Kidney glomerular epithelial cell (primary cell): ENCODE measurements at places on chromosomes 7 and 10.
A peak's percentile ranks its signal among the peaks of the same experiment; 100 is the strongest.

GRCh38 chr7:100472121-100472851 lies 6.7 kb downstream of the TSC22D4 start:
- no peak for DNase-seq

GRCh38 chr10:13939391-13939790 lies 352.6 kb downstream of the PRPF18 start:
- DNase-seq = no peak

GRCh38 chr10:33352175-33352574 lies 17.7 kb upstream of the NRP1 start:
- DNase-seq = no peak

DNA sequence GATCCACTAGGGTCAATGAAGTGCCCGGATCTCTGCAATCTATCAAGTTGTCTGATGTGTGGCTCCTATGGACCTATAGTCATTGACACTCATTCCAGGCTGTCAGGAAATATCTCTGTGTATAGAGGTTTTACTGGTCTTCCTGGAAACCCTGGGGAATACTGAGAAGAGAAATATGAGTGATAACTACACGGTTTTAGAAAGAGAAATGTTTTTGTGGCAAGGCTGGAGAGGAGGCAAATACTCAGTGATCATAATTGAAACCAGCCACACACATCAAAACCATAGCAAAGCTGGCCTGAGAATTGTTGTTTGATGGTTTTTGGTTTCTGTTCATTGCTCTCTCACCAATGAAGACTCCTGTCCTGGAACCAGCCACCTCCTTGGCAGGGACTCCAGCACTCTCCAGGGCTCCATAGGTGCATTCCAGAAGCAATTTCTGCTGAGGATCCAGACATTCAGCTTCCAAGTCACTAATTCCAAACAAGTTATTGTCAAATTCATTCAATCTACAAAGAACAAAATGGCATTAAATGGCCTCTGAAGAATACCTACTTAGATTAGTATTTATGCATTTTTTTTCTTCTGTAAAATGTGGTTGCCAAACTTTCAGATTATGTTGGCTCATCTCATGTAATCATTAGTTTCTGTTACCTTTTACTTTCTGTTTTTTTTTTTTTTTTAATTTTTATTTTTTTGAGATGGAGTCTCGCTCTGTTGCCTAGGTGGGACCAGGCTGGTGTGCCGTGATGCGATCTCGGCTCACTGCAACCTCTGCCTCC lies 108.6 kb upstream of the ABI1 start:
- no peak for DNase-seq

DNA sequence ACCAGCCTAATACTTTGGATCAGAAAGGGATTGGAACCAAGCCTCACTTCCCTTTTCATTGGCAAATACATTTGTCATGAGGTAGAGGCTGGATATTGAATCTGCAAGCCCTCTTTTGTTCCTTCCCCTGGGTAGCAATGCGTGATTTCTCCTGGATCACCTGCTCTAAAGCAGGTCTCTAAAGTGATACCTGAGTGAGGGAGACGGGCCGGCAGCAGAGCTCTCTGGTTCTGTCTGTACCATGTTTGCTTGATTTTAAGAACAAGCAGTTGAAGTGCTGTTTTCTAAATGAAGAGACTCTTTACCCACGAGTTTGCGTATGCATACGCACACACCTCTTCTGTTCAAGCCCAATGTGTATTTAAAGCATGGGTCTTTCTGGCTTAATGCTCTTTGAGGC lies 41.1 kb downstream of the GARS1 start:
- no peak for DNase-seq

DNA sequence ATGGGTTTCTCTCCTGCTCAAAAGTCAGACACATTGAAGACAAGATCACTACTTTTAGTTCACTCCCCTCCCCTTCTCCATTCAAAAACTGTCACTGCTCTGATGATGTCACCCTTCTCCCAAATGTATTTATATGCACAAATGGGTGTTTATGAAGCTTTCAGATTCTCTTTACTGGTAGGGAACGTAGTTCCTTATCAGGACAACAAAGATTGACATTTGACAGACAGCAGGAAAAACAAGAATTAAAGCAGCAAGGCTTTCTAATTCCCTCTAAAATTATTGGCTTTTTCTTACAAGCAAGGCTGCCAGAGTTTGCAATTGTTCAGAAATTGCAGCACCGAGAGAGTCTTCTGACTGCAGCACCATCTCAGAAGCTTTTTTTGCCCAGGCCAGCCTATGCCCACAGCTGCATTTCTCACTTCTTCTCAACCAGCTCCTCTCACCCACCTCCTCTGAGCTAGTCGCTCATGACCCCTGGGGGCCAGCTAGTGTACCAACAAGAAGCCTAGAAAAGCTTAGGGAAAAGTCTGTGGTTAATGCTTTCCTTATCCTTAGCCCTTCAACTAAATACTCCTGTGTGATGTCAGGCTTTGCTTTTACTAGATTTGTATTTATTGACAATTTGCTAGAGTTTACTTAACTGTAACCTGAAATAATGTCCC lies 265.1 kb downstream of the HTR7 start:
- peak; percentile 62 for DNase-seq

- peak; percentile 80 for DNase-seq
These were observed 11.5 kb downstream of the VIM start for GRCh38 chr10:17239345-17240085.

DNA sequence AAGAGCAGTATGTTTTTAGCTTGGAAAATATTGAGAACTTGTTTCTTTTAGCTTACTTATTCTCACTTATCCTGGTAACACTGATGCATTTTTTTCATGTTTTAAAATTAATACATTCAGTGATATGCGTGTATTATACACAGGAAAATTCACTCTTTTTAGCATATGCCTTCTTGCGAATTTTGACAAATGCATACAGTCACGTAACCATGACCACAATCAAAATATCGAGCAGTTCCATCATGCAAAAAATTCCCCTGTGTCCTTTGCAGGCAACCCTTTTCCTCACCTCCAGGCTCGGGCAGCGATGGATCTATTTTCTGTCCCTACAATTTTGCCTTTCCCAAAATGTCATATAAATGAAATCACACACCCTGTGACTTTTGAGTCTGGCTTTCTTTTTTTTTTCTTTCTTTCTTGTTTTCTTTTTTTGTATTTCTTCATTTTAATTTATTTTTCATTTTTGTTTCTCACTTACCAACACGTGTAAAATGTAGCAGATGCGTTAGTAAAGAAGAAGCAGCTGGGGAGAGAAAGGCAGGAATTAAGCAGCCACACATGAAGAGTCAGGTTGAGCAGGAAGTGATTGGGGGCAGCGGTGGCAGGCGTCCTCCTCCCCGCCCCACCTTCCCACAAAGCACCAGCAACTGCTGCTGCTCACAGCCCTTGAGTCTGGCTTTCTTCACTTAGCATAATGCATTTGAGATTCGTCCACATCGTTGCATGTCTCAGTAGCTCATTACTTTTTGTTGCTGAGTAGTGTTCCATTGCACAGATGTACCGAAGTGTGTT lies 29.9 kb downstream of the ADRB1 start:
- DNase-seq = no peak

GRCh38 chr10:75449382-75450074 lies 18.1 kb downstream of the LRMDA start:
- DNase-seq = no peak

- DNase-seq = no peak
These were observed 24.7 kb downstream of the EN2 start for GRCh38 chr7:155482511-155483183.

DNA sequence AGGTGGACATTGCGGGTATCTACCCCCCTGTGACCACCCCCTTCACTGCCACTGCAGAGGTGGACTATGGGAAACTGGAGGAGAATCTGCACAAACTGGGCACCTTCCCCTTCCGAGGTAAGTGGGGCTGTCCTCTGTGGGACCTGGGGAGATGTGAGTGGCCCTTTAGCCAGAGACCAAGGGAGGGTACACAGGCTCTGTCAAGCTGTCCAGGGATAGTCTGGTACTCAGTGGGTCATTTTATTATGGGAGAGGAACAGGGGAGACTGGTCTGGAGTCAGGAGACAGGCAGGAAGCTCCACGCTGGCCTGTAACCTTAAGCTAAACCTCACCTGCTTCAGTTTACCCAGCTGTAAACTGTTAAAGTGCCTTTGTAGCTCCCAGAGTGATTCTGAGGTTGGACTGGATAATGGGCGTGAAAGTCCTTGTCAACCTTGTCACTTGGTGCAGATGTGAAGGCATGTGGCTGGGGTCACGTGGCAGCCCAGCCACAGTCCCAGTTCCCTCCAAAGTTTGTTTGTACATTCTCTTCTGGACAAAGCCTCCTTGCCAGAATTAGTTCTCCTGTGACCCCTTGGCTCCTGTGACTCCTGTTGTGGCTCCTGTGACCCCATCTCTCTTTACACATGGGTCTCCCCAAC lies 729 bp downstream of the HOGA1 start:
- no peak for DNase-seq

- DNase-seq = no peak
These were observed 73.3 kb downstream of the KIAA1549 start for GRCh38 chr7:138907850-138908249.

- peak; percentile 30 for DNase-seq
These were observed 41.3 kb upstream of the AGMO start for GRCh38 chr7:15603124-15603523.

DNA sequence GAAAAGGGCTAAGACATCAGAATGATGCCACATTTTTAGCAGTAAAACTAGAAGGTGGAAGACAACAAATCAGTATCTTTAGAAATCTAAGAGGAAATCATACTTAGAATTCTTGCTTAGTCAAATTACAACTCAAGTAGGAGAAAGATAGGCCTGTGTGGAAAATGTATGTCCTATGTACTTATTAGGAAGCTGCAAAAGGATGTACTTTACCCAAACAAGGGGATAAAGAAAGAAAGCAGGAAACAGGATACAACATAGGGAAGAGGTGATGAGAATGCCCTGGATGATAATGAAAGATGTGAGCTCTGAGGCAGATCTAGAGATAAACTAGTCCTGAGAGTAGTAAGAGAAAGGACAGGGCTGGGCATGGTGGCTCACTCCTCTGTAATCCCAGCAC lies 54.9 kb downstream of the RNLS start:
- no peak for DNase-seq

DNA sequence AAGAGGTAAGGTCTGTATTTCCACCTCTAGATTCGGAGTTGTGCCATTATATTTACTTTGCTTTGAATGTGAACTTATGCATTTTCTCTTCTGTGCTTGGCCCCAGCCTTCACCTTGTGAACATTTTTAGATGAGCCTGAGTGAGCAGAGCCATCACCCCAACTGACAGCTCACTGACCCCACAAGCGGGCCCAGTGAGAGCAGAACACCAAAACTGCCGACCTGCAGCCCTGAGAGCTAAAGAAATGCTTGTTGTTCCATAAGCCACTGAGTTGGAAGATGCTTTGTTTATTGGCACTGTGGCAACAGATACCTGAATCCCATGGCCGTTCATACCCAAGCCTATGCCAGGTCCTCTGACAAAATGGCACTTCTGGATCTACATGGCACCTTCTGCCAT lies 37.8 kb downstream of the C10orf90 start:
- no peak for DNase-seq

DNA sequence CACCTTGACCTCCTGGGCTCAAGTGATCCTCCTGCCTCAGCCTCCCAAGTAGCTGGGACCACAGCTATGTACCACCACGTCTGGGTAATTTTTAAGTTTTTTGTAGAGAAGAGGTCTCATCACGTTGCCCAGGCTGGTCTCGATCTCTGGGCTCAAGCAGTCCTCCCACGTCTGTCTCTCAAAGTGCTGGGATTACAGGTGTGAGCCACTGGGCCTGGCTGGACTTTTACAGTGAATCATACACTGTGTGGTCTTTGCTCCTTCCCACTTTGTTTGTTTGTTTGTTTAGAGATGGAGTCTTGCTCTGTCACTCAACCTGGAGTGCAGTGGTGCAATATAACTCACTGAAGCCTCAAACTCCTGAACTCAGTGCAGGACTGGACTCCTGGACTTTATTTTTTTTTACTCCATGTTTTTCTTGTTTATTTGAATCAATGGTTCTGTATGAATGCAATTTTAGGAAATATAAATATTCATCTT lies 12.5 kb downstream of the PPIA start:
- DNase-seq = no peak

GRCh38 chr7:65342723-65343629 lies 30.7 kb upstream of the ZNF92 start:
- no peak for DNase-seq

GRCh38 chr7:96697822-96698221 lies 11.8 kb downstream of the SEM1 start:
- DNase-seq = no peak

- no peak for DNase-seq
These were observed 68.8 kb upstream of the SDK1 start for GRCh38 chr7:3232228-3232627.
